GM12891 (cell line): ENCODE measurements at places on chromosomes 5 and 9.

DNA sequence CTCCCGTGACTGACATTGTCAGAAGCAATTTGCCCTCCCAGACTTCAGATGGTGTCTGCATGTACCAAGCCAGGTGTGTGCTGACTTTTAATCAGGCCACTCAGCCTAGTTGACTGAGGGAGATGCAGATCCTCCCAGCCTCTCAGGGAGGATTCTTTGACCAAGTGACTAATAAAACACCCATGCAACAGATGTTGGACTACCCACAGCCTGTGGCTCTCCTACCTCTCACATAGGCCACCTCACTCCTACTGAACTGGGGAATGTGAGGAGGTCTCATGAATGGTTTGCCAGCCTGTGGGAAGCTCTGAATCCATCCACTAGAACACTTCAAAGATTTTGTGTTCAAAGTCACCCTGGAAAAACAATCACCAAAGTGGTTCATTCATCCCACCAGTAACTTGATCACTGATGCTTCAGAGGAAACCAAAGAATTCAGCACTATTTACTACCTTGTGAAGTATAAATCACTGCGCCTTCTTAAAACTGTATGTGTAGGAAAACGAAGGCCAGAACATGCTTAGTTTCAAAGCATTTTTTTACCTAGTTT is 80.1 kb downstream of the ESM1 start:
- DNase-seq, result no peak

GRCh38 chr5:38782180-38782835 is 63.5 kb upstream of the OSMR start:
- no peak for DNase-seq

DNA sequence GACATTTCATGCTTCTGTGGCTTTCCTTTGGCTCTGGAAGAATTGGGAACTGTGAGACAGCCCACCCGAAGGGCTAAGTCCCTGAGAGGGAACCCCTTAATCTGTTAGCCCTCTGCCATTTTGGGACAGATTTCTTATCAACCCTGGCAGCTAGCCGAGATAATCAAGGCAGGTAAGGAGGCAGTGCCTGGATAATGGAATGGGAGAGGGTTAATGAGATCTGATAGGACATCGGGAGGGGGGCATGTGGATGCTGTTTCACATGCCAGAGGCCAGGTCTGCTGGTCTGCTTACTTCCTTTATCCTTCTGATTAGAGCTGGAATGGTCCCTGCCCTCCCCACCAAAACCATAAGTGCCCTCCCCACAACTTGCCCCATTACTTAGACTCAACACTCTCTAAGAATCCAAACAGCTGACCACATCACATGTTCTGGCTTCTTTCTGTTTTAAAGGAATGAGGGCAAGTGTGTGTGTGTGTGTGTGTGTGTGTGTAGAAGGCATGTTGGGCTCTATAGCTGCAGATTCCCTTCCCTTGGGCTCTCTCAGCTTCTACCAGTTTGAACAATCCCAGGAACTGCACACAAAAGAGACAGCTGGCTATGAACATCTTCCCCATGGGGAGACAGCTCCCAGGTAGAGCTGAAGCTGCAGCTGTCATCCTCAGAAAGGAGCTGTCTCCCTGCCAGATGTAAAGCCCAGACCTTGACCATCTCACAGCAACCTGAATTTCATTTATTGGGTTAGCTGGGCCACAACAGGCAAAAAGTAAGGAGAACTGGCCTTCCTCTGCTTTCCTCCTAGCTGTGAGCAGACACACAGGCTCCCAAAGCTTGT is 221.3 kb downstream of the PIK3R1 start:
- DNase-seq, result no peak

GRCh38 chr9:96555567-96556386 is 63.9 kb downstream of the CDC14B start:
- no peak for DNase-seq

DNA sequence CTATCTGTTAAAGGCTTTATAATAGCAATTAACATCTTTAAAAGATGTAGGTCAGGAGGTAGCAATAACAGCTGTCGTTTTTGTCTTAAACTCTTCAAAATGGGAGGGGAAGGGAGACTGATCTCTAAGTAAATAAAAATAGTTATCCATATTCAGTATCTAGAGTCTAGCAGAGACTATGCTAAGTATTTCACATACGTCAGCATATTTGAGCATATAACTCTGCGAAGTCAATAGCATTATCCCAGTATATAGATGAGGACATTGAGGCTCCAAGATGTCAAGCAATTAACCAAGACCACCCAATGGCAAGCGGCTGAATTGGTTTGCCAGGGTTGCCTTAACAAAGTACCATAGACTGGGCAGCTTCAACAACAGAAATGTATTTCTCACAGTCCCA is 316.8 kb downstream of the MLLT3 start:
- DNase-seq, result no peak

GRCh38 chr9:123176949-123177348 is 91.4 kb downstream of the STRBP start:
- DNase-seq, result no peak

- DNase-seq, result no peak
These were observed 65.3 kb downstream of the NDST1 start for GRCh38 chr5:150573216-150573615.
